ENCODE measurements at places on chromosomes 16 and 17.

GRCh38 chr17:50799582-50799981 lies 32.3 kb upstream of the ANKRD40CL start:
- DNase-seq: no peak

GRCh38 chr16:89256651-89257254 lies 39.2 kb downstream of the ZNF778 start:
- no peak for DNase-seq

DNA sequence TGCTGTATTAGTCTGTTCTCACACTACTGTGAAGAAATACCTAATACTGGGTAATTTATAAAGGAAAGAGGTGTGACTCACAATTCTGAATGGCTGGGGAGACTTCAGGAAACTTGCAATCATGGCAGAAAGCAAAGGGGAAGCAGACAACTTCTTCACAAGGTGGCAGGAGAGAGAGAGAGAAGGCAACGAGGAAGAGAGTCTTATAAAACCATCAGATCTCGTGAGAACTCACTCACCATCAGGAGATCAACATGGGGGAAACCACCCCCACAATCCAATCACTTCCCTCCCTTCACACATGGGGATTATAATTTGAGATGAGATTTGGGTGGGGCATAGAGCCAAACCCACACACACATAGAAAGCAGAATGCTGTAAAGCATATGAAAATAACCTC lies 896.2 kb downstream of the CDH11 start:
- DNase-seq: no peak

- DNase-seq: no peak
Observed at GRCh38 chr17:35988164-35988563, 1.6 kb upstream of the CCL14 start.

All from AG09309 (cell line).